ENCODE measurements at places on chromosomes 6 and 20.

GRCh38 chr20:5859608-5860007, 90.7 kb downstream of the TRMT6 start:
- no peak for DNase-seq

DNA sequence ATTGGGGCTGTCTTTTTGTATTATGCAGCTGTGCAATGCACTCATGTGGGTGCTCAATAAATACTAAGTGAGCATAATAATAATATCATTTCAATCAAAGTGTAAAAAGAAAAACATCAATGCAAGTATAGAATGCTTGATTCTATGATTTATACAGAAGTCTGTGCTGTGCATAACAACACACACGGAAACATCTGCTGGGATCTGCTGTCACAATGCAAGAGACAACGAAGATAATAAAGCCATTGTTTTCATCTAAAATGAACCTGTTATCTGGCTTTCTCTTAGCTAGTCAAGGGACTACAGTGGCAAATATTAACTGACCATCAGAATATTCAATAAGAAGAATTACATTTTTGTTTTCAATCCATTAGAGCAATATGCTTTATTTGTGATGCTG, 1156.9 kb upstream of the MAP3K7 start:
- DNase-seq: no peak

DNA sequence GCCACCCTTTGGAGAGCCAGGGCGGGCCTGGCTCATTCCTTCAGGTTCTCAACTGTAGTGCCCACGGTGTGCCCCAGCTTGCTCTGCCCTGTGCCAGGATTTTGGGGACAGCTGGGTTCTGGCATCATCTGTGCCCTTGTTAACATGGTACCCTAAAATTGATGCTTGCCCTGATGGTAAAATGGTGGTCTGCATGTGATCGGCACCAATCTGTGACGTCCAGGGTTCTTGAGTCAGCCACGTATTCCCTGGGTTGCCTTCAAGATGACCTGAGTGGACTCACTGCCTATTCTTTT, 31.2 kb upstream of the APCDD1L start:
- no peak for DNase-seq

GRCh38 chr20:57498425-57499400, 26.2 kb downstream of the CTCFL start:
- DNase-seq: peak; percentile 1

GRCh38 chr6:108294297-108294726, 542 bp upstream of the AFG1L start:
- no peak for DNase-seq

GRCh38 chr6:32087574-32088486, 21.3 kb downstream of the TNXB start:
- no peak for DNase-seq

DNA sequence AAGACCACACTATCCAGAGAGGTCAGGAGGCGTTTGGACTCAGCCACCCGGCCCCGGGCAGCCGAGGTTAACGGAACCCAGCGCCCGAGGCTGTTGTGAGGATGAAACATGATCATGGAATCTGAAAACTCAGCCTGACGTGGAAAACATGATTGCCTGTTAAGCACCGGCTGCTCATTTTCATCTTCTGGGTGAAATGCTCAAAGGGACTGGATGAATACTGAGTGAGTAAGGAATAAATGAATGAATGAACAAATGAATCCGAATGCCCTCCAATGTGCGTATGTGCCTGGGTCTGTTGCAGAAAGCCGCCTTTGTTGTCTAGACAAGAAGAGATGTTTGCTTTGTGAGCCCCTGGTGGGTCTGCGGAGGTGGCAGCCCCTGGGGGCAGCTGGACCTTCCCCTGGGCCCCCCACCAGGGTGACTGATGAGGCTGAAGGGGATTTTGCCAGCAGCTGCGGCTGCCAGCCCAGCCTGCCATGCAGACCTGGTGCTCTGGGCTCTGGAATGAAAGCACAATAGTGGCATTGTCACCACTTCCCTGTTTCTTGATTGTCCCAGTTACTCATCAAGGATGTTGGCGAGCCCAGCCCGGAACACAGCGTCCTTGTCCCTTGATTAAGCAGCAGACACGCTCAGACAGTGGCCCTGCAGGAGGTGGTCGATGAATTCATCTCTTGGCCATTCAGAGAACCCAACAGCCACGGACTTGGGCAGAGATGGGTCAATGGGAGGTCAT, 211.1 kb downstream of the ANKRD60 start:
- peak; percentile 37 for DNase-seq

DNA sequence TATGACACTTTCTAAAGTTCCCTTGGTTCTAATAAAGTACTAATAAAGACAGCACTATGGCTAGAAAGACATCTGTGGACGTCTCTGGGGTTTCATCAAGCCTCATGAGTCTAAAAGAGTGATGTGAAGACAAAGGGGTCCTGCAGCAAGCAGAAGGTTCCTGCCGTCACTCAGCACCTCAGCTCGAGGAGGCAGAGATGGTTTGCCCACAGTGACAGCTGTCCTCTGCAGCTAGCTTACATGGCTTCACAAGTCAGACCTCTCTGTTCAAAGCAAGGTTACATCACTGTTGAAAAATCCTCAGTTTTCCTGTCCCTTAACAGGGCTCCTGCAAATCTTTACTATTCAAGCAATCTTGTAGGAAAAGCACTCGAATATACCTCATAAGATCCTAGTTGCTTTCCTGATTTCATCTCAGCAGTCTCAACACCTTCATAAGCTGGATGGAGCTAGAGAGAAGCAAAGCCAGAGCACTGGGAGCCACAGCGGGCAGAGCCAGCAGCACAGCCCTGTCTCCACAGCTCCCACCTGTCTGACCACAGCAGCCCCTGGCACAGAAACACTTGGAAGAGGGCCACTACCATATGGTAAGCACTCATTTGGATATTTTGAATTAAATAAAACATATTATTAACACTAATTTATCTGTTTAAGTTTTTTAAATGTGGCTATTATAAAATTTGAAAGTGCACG, 202.3 kb downstream of the GMDS start:
- DNase-seq: no peak

DNA sequence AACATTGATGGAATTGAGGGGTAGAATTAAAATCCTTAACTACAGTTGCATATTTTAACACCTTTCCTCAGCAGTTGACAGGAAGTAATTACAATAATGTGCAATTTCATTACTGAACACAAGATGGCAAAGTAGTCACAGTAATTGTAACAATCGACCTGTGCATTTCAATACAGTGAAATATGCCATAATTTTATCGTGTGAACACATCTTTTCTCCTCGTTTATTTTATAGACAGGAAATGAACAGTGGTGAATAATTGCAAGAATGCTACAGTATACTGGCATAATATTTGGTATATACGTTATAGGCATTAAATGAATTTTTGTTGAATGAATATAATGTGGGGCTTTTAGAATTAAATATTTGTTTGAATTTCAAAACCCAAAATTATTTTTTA, 25.0 kb downstream of the CYB5R4 start:
- DNase-seq: peak; percentile 59

DNA sequence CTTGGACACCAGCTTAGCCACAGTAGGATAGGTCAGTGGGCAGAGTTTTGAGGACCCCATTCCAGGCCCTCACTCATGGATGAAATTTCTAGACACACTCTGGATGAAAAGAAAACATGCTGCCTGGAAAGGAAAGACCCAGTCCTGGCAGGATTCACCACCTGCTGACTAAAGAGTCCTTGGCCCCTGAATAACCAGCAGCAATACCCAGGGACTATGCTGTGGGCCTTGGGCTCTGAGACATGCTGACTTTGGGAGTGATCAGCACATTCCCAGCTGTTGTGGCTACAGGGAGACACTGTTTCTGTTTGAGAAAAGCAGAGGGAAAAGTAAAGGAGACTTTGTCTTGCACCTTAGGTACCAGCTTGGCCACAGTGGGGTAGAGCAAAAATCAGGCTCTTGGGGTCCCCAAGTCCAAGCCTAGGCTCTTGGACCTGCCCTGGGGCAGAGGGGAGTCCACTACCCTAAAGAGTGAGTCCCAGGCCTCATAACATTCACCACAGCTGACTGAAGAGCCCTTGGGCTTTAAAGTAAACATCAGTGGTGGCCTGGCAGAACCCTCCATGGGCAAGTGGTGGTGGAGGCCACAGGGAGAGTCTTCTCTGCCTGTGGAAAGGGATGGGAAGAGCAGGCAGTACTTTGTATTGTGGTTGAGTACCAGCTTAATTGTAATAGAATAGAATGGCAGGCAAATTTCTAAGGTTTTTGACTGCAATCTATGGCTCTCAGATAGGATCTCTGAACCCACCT, 516.8 kb downstream of the BCKDHB start:
- DNase-seq: no peak

DNA sequence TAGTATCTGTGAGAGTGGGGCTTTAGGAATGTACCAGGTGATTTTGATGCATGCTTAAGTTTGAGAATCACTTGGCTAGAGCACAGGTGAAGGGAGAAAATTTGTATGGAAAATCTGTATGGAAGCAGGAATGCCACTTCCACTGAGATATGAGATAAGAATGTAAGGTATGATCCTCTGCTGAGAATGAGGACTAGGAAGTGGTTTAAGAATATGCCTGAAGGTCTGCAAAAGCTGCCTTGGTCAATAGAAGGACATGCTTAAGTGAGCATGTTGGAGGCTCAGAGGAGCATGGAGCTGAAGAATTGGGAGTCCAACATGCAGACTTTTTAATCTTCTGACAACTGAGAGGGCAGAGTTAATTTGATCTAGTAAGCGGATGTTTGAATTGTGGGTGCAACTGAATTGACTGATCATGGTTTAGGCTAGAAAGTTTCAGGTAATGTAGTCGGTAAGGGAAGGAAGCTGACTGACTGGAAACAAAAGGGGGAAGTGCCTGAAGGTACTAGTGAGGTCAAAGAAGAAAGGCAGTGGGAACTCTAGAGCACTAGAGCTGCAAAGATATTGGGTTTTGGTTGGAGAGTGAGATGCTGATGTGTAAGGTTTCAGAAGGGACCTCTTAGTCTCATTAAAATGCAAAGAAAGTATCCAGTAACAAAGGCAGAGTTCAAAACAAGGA, 28.6 kb upstream of the NOTCH4 start:
- DNase-seq: peak; percentile 19

DNA sequence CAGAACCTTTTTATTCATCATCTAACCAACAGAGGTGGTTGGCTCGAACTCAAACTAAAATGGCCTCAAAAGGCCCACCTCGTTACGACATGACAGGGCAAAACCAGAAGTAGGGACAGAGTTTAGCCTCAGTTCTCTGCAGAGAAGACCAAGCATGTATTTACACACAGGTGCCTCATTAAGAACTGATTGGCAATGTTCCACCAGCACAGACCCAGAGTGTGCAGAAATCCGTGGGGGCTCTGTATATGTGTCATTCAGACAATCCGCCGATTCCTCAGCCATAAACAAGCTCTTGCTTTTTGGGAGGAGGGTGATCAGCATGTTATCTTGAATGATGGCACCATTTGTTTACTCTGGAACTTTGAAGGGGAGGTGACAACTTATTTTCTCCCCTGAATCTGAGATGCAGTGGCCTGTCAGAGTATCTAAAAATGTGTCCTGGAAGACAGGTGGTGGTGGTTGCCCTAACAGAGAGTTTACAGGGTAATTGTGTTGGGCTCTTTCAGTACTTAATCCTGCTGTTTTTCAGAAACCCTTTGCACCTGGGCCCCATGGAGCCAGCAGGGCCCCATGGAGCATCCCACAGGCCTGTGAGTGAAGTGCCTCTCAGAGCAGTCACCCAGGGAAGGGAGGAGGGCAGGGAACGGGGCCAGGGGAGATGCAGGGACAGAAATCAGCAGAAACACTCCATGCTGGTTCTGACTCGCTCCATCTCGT, 29.1 kb upstream of the C20orf203 start:
- no peak for DNase-seq

- no peak for DNase-seq
Measured at GRCh38 chr6:43992783-43993644, 134.2 kb downstream of the MRPL14 start.

GRCh38 chr6:168015482-168016175, 18.2 kb downstream of the KIF25 start:
- no peak for DNase-seq

DNA sequence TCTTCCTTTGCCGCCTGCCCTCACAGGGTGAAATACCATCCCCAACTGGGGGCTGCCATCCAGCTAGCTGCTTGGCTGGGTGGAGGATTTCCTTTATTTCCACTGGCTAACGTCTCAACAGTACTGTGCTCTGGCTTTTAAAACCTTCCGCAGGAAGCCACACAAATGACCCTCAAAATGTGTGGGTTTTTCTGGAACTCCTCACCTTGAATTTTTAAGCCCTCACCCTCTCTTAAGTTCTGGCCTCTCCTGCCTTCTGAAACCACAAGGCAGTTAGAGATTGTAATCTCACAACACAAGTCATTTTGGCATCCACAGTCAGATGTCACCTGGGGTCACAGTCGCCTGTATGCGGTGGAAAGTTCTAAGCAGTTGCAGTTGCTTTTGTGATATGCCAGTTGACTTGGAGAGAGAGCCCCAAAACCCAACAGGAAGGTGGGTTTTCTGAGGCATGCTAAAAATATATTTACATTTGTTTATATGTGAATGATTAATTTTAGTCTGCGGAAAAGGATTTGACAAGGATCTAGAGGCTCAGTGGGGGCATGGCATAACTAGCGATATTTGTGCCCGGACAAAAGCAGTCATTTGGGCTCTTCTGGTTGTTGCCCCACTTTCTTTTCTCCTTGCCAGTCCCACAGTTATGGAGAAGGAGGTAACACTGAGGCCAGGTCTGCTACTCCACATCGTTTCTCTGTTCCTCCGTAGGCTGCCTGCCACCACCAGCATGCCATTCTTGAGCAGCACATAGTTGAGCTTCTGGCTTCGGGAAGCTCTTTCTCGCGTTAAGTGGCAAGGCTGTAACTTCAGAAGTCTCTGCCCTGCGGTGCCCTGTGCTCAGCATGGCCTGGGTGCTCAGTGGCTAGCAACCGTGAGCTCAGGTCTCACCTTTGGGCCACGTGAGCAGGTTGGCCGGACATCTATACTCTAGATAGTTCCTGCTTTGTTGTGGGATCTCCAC, 335.3 kb downstream of the CD83 start:
- DNase-seq: no peak

DNA sequence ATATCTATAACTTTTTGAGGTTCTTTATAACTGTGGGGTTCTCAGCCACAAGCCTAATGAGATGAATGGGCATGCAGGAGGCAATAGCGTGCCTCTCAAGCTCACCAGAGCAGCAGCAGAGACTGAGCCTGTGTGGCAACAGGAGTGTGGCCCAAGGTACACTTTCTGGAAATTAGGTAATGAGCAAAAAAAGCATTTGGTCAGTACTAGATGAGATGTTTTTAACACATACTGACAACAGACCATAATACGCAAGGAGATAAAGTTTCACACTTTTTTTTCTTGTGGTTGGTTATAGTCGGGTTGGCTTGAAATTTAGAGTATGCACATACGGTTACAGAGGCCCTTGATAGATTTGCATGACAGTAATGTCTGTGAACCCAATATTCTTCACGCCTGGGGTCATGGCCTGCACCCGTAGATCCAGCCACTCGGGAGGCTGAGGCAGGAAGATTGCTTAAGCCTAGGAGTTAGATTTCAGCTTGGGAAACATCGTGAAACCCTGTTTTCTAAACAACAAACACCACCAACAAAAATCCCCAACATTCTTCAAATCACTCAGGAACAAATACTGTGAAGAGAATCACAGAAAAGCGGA, 300.1 kb downstream of the GMDS start:
- DNase-seq: no peak
